AML-193 (cell line): ENCODE measurements at places on chromosomes 5 and 9.

DNA sequence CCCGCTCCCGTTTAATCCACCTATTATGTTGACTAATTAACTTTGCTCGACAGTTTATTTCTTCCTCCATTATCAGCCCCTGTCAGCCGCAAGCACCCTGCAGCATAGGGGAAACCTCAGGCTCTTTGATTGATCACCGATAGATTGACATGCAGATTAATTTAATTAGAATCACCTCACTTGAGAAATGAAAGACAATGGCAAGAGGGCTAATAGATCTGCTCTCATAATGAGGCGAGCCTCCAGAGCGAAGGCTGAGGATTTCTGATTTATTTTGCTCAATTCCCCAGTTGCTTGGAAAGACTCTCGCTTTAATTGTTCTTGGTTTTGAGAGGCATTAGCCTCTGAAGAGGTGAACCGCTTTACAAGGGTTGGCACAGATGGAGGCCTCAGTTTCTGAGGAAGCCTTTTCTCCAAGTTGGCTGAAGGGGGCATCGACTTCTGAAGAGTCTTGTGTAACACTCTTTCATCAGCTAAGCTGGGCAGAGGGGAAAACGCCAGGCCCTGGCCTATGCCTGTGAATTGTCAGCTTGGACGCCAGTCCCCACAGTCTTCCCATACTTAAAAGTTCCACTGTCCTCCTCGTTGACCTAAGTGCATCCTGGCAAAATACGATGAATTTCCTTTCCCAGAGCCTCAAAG is 275.4 kb downstream of the EBF1 start:
- DNase-seq = no peak

DNA sequence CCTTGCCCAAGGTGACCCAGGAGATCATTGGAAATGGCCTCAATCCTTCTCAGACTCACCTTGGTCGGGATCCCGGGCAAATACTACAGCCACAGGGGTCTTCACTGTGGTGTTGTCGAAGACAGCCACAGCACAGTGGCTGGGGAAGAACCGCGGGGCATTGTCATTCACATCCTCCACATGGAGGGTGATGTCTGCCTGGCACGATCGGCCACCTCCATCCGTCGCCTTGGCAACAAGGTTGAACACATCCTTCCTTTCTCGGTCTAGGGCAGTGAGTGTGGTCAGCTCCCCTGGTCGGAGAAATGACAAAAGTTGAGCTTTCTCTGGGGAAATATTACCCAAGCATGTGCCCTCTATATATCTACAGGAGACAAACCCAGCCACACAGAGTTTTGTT is 56.8 kb downstream of the FAT2 start:
- DNase-seq = no peak

DNA sequence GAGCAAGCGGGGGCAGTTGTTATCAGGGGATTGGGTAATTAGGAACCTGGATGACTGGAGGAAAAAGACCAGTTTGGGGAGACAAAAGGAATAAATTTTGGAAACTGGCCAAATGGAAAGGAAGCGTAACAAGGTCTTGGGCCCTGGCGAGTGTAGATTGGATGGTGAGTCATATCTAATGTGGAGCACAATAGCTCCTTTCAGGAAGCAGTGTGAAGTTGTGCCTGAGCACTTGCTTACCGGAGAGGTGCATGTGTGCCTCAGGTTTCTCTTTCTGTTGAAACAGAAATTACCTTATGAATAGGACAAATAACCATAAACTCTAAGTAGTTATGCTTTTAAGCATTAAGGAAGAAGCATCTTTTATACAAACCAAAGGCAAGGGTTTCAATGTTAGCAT is 176.4 kb downstream of the KIF4B start:
- DNase-seq = no peak

GRCh38 chr5:179536676-179537075 is 13.7 kb upstream of the RUFY1 start:
- DNase-seq = no peak

- DNase-seq = no peak
Observed at GRCh38 chr5:94316916-94317838, 301.2 kb downstream of the KIAA0825 start.
